Aortic smooth muscle cell (primary cell): ENCODE measurements at places on chromosomes 2 and 18. TPM values are rescaled to one million over a fixed set of nuclear protein-coding genes. Genes with fewer than 3 reads are reported as not detected.

The SPP2 gene
- not detected in 2 replicates for total RNA-seq

The LYPD6 gene
- 0.06 and 0.13 TPM in 2 replicates for total RNA-seq

The SPATS2L gene
- 55.9 and 61.6 TPM in 2 replicates for total RNA-seq

The CD28 gene
- under 0.01 TPM in 1 of 2 replicates, not detected in the other for total RNA-seq

The BMP10 gene
- not detected in 2 replicates for total RNA-seq

The EVA1A gene
- 28.4 and 29.3 TPM in 2 replicates for total RNA-seq

The WNT6 gene
- total RNA-seq = not detected in 2 replicates

The WDR12 gene
- total RNA-seq = 23.6 and 27.6 TPM in 2 replicates

The HOXD8 gene
- total RNA-seq = 0.06 TPM in 1 of 2 replicates, not detected in the other

The GPR35 gene
- total RNA-seq = 0.19 and 0.26 TPM in 2 replicates

The GPR75 gene
- total RNA-seq = 0.79 and 0.99 TPM in 2 replicates

The EMILIN2 gene
- total RNA-seq = 4.9 and 10.3 TPM in 2 replicates
